ENCODE measurements at places on chromosomes 7 and 10. TPM values are rescaled to one million over a fixed set of nuclear protein-coding genes. Genes with fewer than 3 reads are reported as not detected.

GRCh38 chr10:74406006-74406405 is 255.0 kb downstream of the ADK start:
- no peak for DNase-seq
- H3K27ac ChIP-seq: no peak overlapping the region
- no peaks in the 10 kb centered on the region for H3K27me3 ChIP-seq

GRCh38 chr7:27973625-27974024 is 207.0 kb downstream of the JAZF1 start:
- no peaks in the 10 kb centered on the region for H3K4me1 ChIP-seq
- no peak for DNase-seq
- no peak overlapping the region for H3K4me3 ChIP-seq
- H3K27ac ChIP-seq: no peak overlapping the region
- H3K27me3 ChIP-seq: no peaks in the 10 kb centered on the region

GRCh38 chr7:79091011-79091410 is 362.5 kb downstream of the MAGI2 start:
- H3K4me3 ChIP-seq: no peak overlapping the region
- peaks cover 23% of the 10 kb centered on the region for H3K4me1 ChIP-seq
- no peak overlapping the region for H3K27ac ChIP-seq
- H3K36me3 ChIP-seq: no peaks in the 10 kb centered on the region
- no peak for DNase-seq

GRCh38 chr7:65800890-65801341 is 72.0 kb upstream of the VKORC1L1 start:
- H3K4me3 ChIP-seq: no peak overlapping the region
- no peak for DNase-seq
- H3K36me3 ChIP-seq: no peaks in the 10 kb centered on the region
- peaks cover 14% of the 10 kb centered on the region for H3K4me1 ChIP-seq

- no peak overlapping the region for H3K27ac ChIP-seq
- DNase-seq: peak; percentile 9
These were observed 144.8 kb downstream of the ICA1 start for GRCh38 chr7:8117195-8117594.

GRCh38 chr7:20954711-20955619 is 168.3 kb upstream of the SP8 start:
- H3K4me3 ChIP-seq: no peak overlapping the region
- no peak overlapping the region for H3K27ac ChIP-seq
- no peaks in the 10 kb centered on the region for H3K4me1 ChIP-seq
- H3K27me3 ChIP-seq: no peaks in the 10 kb centered on the region
- DNase-seq: no peak
- no peaks in the 10 kb centered on the region for H3K36me3 ChIP-seq

DNA sequence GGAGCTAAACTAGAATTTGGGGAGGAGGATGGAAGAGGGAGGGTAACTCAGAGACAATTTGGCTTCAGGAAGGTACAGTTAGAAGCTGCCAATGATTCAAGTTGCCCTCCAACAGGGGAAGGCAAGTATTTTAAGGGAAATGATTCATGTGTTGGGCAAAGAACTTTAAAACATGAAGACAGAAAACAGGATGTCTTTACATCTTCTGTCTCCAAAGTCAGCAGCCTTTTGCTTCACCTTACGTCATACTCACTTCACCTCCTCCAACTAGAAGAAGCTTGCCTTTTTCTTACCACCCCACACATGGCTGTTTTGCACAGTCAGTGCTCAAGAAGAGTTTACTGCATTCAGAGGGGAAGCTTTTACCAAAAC is 36.1 kb downstream of the PPP1R3C start:
- no peak overlapping the region for H3K4me3 ChIP-seq
- peak overlapping the region; percentile 86 for H3K27ac ChIP-seq
- no peaks in the 10 kb centered on the region for H3K36me3 ChIP-seq
- H3K27me3 ChIP-seq: no peaks in the 10 kb centered on the region
- peaks cover 48% of the 10 kb centered on the region for H3K4me1 ChIP-seq
- peak; percentile 85 for DNase-seq

DNA sequence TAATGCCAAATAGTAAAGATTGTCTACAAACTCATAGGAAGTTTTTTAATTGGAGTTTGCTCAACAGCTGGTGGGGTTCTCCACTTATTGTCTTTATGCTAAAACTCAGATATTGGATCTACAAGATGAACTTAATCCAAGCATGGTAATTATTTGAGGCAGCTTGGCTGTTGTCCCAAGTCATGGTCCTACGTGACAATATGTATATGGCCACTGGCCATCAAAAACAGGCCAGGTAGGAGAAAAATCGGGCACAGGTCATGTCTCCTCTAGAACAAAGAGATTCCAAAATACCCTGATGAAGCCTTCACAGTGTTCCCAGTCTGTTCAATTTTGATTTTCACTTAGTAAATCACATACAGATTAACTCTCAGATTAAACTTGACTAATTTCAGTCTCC is 606.4 kb downstream of the TNS3 start:
- H3K4me3 ChIP-seq: no peak overlapping the region
- H3K36me3 ChIP-seq: no peaks in the 10 kb centered on the region
- H3K4me1 ChIP-seq: peaks cover 19% of the 10 kb centered on the region
- DNase-seq: no peak
- no peaks in the 10 kb centered on the region for H3K27me3 ChIP-seq

DNA sequence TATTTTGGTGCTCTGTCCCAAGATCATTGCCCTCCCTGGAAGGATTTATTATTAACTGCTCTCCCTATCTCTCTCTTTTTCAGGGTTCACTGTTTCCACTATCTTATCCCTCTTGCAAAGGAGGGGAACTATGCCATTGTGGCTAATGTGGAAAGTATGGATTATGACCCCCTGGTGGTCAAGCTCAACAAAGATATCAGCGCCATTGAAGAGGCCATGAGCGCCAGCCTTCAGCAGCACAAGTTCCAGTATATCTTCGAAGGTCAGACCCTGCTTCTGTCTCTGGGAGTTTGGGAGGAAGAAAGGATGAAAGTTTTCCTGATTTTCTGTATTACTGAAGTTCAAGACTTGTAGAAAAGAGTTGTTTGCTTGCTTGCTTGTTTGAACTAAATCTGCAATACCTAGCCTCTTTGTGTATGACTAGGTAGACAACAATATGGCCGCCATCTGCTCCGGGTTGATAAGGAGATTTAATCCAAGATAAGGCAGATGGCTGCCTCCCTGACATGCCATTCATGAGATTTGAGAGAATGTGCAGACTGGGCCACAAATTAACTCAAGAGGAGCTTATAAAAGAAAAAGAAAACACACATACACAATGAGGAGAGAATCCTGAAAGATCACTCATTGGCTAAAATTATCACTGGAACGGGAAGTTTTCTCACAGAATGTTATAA is 122.2 kb upstream of the LRGUK start:
- no peak for DNase-seq
- H3K4me1 ChIP-seq: no peaks in the 10 kb centered on the region
- no peak overlapping the region for H3K27ac ChIP-seq
- H3K27me3 ChIP-seq: no peaks in the 10 kb centered on the region

- no peaks in the 10 kb centered on the region for H3K4me1 ChIP-seq
- no peaks in the 10 kb centered on the region for H3K27me3 ChIP-seq
- no peak overlapping the region for H3K4me3 ChIP-seq
- H3K36me3 ChIP-seq: no peaks in the 10 kb centered on the region
- DNase-seq: peak; percentile 41
- H3K27ac ChIP-seq: no peak overlapping the region
These were observed 101.8 kb upstream of the MKLN1 start for GRCh38 chr7:131225619-131226513.

DNA sequence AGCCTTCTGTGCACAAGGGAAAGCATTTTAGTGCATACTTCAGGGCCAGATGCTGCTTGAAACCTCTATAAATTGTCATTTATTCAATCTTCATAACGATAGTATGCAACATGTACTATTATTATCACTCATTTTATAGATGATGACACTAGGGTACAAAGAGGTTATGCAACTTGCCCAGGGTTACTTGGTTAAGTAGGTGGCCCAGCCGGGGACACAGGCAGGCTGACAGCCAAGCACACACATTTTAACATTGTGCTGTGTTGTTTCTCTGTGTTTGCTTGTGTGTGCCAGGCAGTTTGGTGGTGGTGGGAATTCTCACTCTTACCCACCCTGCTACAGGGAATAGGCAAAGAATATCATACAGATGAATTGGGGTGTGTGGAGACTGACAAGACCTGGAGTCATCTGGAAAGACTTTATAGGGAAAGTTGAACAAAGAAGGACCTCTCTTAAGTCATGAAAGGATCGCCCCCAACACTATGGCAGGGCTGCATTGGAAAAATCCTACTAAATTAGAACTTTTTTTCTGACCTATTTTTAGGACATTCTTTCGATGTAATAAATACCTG is 98.9 kb downstream of the MKX start:
- peak; percentile 53 for DNase-seq
- H3K27me3 ChIP-seq: no peaks in the 10 kb centered on the region
- H3K4me3 ChIP-seq: peak overlapping the region; percentile 37
- no peaks in the 10 kb centered on the region for H3K36me3 ChIP-seq

- DNase-seq: peak; percentile 83
- no peaks in the 10 kb centered on the region for H3K36me3 ChIP-seq
- no peaks in the 10 kb centered on the region for H3K27me3 ChIP-seq
- no peak overlapping the region for H3K4me3 ChIP-seq
- peak overlapping the region; percentile 88 for H3K27ac ChIP-seq
- peaks cover 5% of the 10 kb centered on the region for H3K4me1 ChIP-seq
These were observed 119.6 kb downstream of the EMX2 start for GRCh38 chr10:117662126-117662525.

- no peak overlapping the region for H3K4me3 ChIP-seq
- H3K27ac ChIP-seq: no peak overlapping the region
- DNase-seq: no peak
- H3K36me3 ChIP-seq: no peaks in the 10 kb centered on the region
These were observed 15.4 kb upstream of the FZD9 start for GRCh38 chr7:73418113-73418703.

DNA sequence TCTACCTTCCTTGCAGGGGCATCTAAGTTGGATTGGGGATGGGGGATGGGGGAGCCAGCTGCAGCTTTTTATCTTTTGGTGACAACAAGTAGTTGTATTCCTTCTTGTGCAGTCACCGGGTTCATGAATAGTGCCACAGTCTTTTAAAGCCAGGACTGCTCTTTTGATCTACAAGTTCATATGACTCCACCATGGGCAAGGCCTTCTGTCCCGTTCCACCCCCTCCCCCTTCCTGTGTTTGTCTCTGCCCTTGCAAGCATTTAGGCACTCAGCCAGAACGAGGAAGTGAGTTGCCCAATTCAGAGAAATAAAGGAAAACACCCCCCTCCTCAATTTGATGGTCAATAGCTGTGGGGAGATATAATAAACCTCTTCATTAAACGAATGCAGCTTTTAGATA is 44.8 kb upstream of the EGR2 start:
- no peak overlapping the region for H3K4me3 ChIP-seq
- DNase-seq: no peak

DNA sequence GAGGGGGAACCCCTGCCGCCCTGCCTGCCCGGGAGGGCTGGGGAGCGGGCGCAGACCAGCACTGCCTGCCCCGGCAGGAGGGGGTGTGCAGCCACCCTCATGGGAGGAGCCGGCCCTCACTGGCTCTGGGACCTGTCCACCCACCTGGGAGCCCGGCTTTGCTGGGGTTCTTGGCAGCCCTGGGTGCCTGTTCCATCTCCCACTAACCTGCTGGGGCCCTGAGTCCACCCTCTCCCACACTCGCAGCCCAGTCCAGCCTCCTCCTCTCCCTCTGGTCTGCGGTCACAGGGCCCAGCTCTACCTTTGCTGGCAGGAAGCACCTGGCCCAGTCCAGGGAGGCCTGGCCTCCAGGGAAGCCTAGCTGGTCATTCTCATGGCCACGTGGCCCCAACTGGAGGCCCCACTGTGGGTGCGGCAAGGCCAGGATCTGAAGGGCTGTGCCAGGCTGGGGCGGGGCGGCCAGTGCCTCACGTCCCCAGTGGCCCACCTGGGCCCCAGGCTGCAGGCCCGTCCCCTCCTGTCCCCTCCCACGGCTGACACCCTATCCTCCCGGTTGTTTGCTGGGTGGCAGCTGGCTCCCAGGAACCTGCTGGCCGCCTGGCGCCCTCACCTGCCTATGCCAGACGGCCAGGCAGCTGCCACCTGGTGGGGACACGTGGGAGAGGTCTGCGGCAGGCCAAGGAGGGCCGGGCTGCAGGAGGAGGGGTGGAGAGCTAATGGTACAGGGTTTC is at the start of gene TMEM184A:
Gene TMEM184A (minus strand): TSS at position 393 of the 731 bp plus-strand sequence. CDS start 721 bp downstream, outside the sequence.
- H3K4me1 ChIP-seq: peaks cover 11% of the 10 kb centered on the region
- H3K36me3 ChIP-seq: no peaks in the 10 kb centered on the region
- no peak within 1 kb of the TSS for H3K4me3 ChIP-seq
- DNase-seq: no peak
- no peaks in the 10 kb centered on the region for H3K27me3 ChIP-seq

GRCh38 chr10:91944880-91945630 is 21.5 kb downstream of the BTAF1 start:
- DNase-seq: peak; percentile 74
- peaks cover 21% of the 10 kb centered on the region for H3K36me3 ChIP-seq
- H3K4me1 ChIP-seq: peaks cover 9% of the 10 kb centered on the region
- no peak overlapping the region for H3K4me3 ChIP-seq

DNA sequence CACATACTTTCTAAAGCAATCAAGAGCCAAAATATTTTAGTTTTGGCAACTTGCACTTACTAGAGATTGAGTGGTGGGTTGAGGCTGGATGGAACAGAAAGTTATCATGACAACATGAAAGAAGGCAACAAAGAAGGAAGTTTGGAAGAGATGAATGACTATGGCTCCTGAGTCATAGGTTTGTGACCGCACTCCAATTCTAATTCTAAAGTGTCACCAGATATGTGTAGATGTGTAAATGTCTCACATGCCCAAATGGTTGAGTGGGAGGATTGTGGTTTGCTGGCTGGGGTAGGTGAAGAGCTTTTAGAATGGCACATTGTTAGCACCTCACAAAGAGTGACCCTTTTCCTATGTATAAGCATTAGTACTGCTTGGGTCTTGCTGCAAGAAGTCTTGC is 20.2 kb downstream of the TAS2R16 start:
- DNase-seq: peak; percentile 0
- no peak overlapping the region for H3K4me3 ChIP-seq

GRCh38 chr7:5450549-5451327 is 27.1 kb upstream of the TNRC18 start:
- DNase-seq: peak; percentile 59
- H3K4me1 ChIP-seq: no peaks in the 10 kb centered on the region
- H3K27me3 ChIP-seq: no peaks in the 10 kb centered on the region
- H3K27ac ChIP-seq: no peak overlapping the region
- H3K4me3 ChIP-seq: no peak overlapping the region
- H3K36me3 ChIP-seq: no peaks in the 10 kb centered on the region

- no peaks in the 10 kb centered on the region for H3K4me1 ChIP-seq
- H3K4me3 ChIP-seq: no peak overlapping the region
These were observed 253.9 kb downstream of the CDK14 start for GRCh38 chr7:90850066-90850465.

GRCh38 chr7:158034571-158034970 is 553.1 kb downstream of the PTPRN2 start:
- H3K36me3 ChIP-seq: no peaks in the 10 kb centered on the region
- no peaks in the 10 kb centered on the region for H3K4me1 ChIP-seq
- no peaks in the 10 kb centered on the region for H3K27me3 ChIP-seq
- no peak overlapping the region for H3K4me3 ChIP-seq
- no peak overlapping the region for H3K27ac ChIP-seq

- no peaks in the 10 kb centered on the region for H3K36me3 ChIP-seq
- H3K27ac ChIP-seq: no peak overlapping the region
- H3K4me1 ChIP-seq: peaks cover 24% of the 10 kb centered on the region
- peak; percentile 37 for DNase-seq
- no peak overlapping the region for H3K4me3 ChIP-seq
- H3K27me3 ChIP-seq: no peaks in the 10 kb centered on the region
These were observed 2.5 kb downstream of the LFNG start for GRCh38 chr7:2521952-2522591.

EN2 gene
- polyA plus RNA-seq: not detected

CABCOCO1 gene
- polyA plus RNA-seq: 1.2 TPM

CALD1 gene
- polyA plus RNA-seq: 1,703 TPM

MKRN1 gene
- polyA plus RNA-seq: 71.7 TPM

LIPF gene
- polyA plus RNA-seq: not detected

HGF gene
- 1.5 TPM for polyA plus RNA-seq

ITIH5 gene
- polyA plus RNA-seq: not detected

Measured in GM23248 (cell line).